Stimulated activated CD4-positive, alpha-beta T cell treated with anti-CD3 and anti-CD28 coated beads, Interleukin-2, amount 100 ng/mL, for 48 hours (primary cell): ENCODE measurements at places on chromosomes 3 and 15.

DNA sequence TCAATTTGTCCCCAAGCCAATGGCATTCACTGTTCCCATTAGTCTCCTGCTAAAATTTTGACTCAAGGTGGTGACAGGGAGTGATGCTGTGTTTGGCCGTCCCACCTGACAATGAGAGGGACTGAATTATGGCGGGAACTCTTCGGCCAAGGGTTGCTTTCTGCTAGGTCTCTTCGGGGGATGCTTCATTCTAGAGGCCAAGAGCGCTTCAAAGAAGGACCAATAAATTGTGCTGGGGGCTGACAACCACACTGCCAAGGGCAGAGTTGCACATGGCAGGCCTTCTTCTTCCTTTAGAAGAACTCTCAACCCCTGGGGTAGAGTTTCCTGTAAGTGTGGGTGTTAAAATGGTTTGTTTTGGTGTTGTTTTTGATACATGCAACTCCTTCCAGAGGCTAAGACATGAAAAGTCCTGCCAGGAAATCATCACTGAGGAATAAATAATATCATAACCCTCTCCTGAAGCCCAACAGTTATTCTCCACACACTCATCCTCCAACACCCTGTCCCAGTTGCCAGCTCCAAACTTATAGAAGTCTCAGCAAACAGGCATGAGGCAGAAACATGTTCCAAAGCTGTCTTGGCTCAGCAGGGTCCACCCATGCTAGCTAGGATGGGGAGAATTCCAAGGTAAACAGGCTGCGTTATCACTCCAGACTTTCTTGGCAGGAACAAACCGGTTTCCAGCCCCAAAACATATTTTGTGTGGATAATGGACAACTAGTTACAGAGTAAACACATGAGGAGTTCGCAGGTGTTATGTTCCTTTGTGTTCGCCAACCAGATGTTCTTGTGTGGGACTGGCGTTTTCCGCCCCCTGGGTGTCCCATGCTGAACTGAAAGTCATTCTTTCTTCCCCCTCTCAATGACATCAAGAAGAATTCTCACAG is 396.7 kb upstream of the RGMA start:
- DNase-seq, result no peak

DNA sequence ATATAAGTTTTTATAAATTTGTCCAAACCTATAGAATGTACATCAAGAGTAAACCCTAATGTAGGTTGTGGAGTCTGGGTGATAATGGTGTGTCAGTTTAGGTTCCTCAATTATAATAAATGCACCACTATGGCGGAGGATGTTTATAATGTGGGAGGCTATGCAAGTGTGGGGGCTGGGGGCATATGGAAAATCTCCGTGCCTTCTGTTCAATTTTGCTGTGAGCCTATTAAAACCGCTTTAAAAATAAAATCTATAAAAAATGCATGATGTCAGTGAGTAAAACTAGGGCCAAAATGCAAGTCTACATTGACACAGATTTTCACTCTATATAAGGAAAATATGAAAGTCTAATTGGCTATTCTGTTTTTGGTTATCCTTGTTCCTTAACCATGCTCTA is 774.9 kb upstream of the ALCAM start:
- no peak for DNase-seq

DNA sequence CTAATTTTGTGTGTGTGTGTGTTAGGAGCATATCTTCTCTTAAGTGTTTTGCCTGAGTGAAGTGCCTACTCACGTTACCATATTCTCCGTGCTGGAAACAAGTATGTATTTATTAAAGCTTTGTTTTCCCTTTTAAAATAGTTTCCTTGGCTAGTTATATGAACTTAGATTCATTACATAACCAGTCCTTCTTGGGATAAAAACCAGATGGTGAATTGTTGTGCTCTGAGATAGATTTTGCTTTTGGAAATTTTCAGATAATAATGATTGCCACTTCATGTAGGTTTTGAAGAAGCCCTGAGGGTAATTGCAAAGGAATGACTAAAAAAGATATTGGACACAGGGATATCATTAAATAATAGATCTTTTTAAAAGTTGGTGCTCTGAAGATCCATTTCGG is 390.2 kb upstream of the SGO1 start:
- DNase-seq, result no peak

DNA sequence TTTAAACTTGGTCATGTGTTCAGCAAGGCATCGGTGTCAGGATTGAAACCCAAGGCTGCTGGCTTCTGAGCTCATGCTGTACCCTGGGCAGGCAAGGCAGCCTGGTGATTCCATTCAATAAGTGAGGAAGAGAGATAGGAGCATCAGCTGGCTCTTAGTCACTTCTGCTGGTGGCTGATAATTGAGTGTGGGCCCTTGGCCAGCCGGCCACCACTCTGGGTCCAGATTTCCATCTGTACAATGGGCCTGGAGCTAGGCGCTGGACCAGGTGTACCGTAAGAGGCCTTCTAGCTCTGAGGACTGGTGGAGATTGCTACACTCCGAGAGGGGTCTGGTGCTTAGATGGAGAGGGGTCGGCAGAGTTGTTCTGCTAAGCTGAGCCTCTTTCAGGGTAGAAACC is 4.3 kb downstream of the CD276 start:
- DNase-seq, result no peak

- DNase-seq, result no peak
Observed at GRCh38 chr15:62187910-62188309, 22.8 kb upstream of the C2CD4B start.

- no peak for DNase-seq
Observed at GRCh38 chr3:29128001-29128400, 152.9 kb upstream of the RBMS3 start.
